Putamen (tissue), 1 donor: ENCODE measurements at places on chromosomes 6 and 20.

- DNase-seq = no peak
These were observed 331.3 kb downstream of the ZFAND3 start for GRCh38 chr6:38150681-38151296.

GRCh38 chr20:59709636-59710035 lies 105.3 kb downstream of the PHACTR3 start:
- DNase-seq = no peak

GRCh38 chr6:18551228-18551627 lies 164.1 kb downstream of the RNF144B start:
- no peak for DNase-seq

GRCh38 chr6:142331601-142332000 lies 29.8 kb downstream of the ADGRG6 start:
- DNase-seq = no peak

GRCh38 chr20:9838035-9838377 lies 870 bp downstream of the PAK5 start:
- peak; percentile 3 for DNase-seq

DNA sequence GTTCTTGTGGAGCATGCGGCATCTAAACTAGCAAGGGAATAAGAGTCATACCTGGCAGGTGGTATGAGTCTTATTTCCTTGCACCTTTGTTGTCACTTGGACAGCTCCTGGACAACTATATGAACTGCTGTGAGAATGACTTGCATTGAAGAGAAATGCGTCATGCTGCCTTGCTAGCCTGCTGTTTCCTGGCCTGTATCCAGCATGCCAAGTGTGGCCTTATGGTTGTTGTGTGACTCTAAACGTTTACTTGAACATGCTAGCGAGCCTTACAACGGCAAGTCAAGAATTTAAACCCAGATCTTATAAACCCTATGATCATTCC lies 90.4 kb downstream of the CEP162 start:
- DNase-seq = no peak

DNA sequence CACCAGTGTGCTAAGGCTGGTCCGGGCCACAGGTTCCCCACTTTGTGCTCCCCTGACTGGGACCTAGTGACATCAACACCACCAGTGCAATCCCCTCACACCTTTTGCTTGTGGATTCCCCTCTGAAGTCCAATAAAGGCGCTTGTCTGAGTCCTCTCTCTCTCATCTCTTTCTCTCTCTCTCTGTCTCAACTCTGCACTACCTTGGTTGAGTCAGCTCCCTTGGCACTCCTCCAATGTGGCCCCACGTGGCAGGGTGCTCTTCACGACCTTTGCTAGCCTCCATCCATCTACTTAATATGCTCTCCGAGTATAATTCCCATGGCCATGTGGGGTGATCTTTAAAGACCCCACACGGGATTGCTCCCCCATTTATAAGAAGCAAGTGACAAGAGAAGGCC lies 385.0 kb downstream of the CD83 start:
- no peak for DNase-seq

DNA sequence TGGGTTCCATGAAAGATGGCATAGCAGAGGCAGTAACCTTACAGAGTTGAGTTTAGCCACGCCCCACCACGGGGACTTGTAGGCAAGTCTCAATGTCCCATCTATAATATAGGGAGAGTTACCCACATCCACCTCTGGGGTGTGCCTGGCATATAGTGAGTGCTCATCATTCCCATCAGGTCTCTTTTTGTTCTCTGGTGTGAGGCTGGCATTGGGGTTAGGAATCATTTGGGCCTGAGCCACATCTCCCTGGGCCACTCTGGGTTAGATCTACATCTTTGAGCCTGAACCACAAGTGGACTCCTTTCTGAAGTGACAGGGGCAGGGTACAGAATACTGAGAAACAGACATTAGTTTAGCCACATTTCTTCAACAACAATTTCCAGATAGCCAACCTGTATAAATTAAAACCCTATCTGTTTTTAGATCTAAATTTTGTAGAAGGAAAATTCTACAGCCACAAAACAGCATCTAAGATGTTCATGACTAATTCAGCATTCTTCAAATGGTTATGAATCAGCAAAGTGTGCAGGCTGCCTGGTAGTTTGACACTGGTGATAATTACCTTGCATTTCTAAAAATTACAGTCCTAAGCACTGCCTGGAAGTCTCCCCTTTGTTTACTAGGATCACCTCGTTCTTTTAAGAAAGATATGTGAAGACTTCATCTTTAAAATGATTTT lies 20.1 kb downstream of the RNF24 start:
- no peak for DNase-seq

DNA sequence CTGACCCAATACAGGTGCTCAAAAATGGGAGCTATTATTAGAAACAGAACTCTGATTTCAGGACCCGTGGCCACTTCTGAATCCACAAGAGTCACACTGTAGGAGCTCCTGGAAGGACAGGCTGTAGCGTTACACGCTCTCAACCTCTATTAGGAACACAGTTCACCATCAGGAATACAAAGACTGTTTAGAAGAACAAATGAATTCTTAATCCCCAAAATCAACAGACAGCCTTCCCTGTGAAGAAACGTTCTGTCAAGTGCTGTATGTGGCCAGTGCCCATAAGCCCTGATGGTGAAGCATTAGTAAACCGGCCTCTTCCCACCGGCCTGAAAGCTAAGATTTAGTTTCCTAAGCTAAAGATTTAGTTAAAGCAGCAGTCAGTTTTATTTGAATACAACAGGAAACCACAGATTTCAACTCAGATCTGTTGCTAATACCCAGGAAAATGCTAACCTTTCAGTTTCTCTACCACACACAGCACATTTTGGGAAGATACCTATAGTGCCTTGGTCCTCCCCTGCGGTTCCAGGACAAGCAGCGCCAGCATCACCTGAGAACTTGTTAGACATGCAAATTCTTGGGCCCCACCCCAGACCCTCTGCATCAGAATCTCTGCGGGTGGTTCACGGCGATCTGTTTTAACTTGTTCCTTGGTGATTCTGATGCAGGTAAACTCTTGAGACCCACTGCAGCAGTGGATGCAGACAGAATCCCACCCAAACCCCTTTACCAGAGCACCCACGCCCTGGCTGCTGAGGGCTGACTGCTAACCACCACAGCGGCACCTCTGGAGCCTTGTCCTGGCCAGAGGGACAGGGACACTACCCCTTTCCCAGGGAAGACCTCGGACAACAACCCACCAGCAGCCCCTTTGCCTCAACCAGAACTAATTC lies 33.4 kb downstream of the MTRES1 start:
- no peak for DNase-seq

DNA sequence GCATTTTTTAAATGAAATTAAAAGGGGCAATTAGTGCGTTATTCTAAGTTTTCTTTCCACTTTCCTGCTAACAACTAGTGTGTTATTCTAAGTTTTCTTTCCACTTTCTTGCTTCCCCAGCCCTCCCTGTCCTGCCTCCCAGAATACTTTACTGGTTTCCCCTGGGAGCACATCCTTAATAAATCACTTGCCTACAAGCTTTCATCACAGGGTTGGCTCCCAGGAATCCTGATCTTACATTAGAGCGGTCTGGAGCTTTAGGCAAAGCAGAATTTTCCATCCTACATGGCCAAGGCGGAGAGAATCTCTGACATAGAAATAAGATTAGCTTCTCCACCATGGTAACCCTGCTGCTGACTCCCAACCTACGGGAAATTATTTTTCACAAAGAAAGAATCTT lies 150.4 kb downstream of the BFSP1 start:
- no peak for DNase-seq

- no peak for DNase-seq
These were observed 221.7 kb downstream of the ARHGAP18 start for GRCh38 chr6:129488313-129488712.

GRCh38 chr20:50464026-50464724 lies 46.0 kb upstream of the PTPN1 start:
- peak; percentile 44 for DNase-seq

DNA sequence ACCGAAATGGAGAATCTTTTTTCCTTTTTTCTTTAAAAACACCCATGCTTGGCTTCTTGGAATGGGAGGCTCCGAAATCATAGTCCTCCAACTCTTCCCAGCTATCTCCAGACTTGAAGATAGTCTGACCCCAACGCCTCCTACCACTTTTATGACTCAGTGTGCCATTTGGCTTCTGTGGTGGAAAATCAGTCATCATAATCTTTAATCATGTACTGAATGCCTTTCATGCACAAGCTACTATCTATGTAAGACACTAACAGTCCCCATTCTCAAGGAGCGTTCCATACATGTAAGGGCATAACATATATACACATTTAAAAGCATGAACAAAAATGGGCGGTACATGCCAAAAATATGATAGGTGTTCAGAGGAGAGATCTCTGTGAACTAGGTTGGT lies 44.1 kb downstream of the TMEM14B start:
- DNase-seq = no peak

GRCh38 chr6:133827766-133828165 lies 61.1 kb upstream of the TCF21 start:
- no peak for DNase-seq

GRCh38 chr20:24305371-24305770 lies 164.1 kb upstream of the SYNDIG1 start:
- no peak for DNase-seq

DNA sequence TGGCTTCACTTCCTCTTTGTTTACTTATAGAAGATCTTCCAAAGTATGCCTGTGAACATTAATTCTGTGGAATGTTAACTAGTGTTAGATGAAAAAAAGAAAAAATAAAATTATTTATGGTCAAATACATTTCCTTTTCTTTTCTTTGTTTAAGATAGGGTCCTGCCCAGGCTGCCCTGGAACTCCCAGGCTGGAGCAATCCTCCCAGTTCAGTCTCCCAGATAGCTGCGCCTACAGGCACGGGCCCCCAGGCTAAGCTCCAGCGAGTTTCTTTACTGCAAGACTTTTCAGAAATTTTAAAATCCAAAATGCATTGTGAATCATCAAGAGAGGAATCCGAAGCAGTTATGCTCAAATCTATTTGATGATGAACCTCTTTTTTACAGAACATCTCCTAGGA lies 39.3 kb upstream of the IL20RA start:
- DNase-seq = no peak

- DNase-seq = peak; percentile 61
These were observed 2.2 kb downstream of the BICRAL start for GRCh38 chr6:42783876-42784642.

DNA sequence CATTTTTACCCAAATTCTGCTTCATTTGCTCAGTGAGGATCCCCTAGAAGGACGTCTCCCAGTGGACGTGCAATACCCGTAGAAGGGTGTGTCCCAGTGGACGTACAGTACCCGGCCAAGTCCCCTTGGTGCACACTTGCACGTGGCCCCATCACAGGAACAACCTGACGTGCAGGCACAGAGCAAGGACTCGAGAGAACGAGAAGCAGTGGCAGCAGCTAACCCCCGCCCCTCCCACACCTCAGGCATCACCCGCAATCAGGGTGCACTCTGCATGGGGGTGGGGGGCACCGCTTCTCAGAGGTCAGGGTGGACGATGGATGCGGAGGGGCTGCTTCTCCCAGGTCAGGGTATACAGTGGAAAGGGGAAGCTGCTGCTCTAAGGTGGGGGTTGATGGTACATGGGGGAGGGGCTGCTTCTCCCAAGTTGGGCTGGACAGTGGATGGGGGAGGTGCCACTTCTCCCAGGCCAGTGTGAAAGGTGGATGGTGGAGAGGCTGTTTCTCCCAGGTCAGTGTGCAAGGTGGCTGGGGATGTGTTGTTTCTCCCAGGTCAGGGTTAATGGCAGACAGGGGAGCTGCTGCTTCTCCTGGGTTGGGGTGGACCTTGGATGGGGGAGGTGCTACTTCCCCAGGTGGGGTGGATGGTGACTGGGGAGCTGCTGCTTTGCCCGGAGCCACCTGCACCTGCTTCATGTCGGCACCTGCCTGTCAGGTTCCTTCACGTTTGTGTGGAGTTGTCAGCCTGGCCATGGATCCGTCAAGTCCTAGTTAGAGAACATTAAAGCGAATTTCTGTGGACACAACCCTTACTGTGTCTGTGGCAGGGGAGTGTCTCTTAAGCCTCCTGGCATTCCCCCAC lies 1.0 kb upstream of the THBS2 start:
- DNase-seq = no peak

- DNase-seq = no peak
These were observed 132.6 kb upstream of the BTN3A2 start for GRCh38 chr6:26232306-26232939.

DNA sequence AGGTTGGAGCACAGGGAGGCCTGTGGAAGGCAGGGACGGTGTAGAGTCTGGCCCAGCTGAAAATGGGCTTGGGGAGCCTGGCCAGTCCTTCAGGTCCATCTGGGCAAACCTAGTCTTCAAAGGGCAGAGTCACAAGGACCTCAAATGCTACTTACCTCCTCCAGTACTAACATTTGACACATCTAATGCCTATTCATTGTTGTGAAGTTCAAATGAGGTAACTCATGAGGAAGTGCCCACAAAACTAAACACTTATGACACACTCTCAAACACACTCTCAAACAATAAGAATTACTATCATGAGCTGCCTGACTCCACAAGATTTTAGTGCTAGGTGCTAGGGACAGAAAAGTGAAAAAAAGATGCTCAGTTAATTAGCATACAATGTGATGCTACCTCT lies 27.1 kb downstream of the DAAM2 start:
- no peak for DNase-seq

- DNase-seq = no peak
These were observed 74.0 kb downstream of the ZBTB2 start for GRCh38 chr6:151317103-151317994.

GRCh38 chr6:21332077-21332476 lies 261.5 kb upstream of the SOX4 start:
- DNase-seq = no peak

DNA sequence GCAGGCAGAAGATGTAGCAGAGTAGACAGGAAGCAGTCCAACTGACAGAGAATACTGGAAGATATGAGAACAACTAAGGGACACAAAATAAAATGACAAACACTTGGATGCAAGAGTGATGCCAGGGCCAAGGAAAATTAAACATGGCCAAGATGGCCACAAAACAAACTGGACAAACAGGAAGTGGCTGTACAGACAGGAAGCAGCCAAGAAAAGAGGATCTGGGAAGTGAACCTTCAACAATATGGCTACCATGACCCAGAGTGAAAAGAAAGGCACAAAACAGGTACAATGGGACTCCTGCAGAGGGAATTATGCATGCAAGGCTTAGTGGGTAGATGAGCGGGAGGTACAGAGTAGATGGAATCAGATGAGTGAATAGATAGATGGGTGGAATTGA lies 29.1 kb downstream of the HLA-DPB1 start:
- DNase-seq = no peak

DNA sequence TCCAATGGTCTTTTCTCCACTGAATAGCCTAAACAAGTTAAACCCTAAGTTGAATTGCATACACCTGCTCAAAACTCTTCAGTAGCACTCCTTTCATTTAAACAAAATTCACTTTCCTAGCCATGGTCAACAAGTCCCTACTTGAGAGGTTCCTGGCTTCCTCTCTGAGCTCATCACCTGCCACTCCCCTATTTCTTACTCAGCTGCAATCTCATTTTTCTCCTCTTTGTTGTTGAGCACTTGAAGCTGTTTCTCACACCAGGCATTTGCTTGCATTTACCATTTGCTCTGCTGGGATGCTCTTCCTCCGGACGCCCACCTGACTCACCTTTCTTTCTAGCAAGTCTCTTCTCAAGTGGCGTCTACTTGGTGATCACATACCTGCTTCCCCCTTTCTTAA lies 38.5 kb downstream of the EDN1 start:
- DNase-seq = no peak
